ENCODE measurements at places on chromosomes 12 and 14.

DNA sequence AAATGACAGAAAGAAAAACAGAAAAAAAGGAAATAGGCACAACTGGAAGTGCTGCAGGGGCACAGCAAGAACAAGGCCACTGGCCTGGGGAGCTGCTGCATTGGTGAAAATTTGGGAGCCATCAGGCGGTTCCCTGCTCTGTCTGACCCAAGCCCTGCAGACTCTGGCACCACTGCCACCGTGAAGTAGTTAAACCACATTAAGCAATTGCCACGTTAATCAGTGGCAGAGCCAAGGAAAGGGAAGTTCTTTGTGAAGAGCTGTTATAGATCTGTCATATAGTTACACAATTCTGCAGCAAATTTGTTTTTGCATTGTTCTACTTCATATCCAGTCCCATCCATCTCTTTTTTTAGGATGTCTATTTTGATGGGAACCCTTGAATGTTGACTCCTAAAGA lies 915.3 kb downstream of the FSCB start:
- DNase-seq = no peak

DNA sequence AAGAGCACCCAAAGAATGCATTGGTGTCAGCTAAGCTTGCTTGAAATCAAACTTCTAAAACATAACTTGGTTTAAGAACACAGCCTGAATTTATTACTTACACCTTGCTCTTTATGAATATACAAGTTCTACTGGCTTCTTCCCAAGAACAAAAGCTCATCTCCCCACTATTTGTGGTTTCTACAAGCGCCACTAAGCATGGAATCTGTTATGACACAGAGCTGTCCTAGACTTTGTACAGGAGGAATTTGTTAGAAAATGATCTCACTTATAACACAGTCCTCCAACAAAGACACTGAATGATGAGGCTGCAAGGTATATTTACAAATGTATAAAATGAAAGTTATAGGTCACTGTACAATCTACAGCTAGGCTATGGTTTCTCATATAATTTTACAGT lies 452.1 kb downstream of the BCAT1 start:
- no peak for DNase-seq

DNA sequence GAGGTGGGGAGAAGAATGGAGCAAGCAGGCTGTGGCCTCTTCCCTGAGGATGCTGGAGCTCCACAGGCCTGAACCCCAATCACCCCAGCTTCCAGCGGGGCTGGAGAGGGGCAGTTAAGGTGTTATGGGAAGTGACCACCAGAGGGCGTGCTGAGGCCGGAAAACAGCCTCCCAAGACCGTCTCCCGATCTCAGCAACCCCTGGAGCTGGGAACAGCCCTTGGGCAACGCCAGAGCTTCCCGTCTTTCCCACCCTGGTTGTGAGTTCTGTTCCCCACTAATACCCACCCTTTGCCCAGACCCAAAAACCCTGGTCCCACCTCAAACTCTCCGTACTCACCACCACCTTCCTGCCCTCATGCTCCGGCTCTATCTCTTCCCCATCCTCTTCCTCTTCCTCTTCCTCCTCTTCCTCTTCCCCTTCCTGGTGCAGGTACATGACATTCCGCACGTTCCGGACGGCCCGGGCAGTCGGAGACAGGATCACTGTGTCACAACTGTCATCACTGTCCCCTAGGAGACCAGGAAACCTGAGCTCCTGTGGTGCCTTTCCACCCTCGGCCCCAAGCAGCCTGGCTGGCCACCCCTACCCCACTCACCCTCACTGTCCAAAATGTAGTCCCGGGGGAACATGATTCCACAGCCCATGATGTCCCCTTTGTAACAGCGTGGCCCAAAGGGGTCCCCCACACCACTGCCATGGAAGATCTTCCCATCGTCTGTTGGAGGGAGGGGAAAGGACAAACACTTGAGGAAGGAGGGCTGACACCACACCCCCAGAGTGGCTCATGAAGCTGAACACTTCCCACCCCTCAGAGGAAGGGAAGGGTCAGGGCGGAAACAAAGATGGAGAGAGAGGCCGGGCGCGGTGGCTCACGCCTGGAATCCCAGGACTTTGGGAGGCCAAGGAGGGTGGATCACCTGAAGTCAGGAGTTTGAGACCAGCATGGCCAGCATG lies 12.9 kb downstream of the SPRYD3 start:
- DNase-seq = no peak

- no peak for DNase-seq
Measured at GRCh38 chr12:128644664-128645296, 179.0 kb downstream of the SLC15A4 start.

DNA sequence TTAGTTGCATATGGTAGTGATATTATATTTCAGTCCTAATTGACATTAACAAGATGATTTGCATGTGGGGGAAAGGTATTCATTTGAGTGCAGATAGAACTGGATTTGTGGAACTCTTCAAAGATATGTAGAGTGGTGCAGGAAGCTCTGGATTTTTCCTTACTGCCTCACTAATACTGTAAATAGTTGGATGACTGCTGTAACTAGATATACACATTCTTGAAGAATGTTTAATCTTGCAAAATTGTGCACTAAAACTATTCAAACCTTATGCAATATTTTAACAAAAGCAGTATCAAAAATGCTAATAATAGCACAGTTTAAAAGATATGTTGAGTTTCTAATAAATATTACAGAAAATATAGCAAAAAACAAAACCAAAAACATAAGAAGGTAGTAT lies 43.1 kb upstream of the ATF7IP start:
- DNase-seq = no peak

GRCh38 chr14:53929871-53930715 lies 26.5 kb downstream of the BMP4 start:
- no peak for DNase-seq

- DNase-seq = no peak
Measured at GRCh38 chr12:130482448-130482847, 144.8 kb downstream of the PIWIL1 start.

- no peak for DNase-seq
Measured at GRCh38 chr14:72666610-72667009, 227.3 kb downstream of the DPF3 start.

GRCh38 chr12:59723520-59723919 lies 127.7 kb downstream of the SLC16A7 start:
- DNase-seq = no peak

DNA sequence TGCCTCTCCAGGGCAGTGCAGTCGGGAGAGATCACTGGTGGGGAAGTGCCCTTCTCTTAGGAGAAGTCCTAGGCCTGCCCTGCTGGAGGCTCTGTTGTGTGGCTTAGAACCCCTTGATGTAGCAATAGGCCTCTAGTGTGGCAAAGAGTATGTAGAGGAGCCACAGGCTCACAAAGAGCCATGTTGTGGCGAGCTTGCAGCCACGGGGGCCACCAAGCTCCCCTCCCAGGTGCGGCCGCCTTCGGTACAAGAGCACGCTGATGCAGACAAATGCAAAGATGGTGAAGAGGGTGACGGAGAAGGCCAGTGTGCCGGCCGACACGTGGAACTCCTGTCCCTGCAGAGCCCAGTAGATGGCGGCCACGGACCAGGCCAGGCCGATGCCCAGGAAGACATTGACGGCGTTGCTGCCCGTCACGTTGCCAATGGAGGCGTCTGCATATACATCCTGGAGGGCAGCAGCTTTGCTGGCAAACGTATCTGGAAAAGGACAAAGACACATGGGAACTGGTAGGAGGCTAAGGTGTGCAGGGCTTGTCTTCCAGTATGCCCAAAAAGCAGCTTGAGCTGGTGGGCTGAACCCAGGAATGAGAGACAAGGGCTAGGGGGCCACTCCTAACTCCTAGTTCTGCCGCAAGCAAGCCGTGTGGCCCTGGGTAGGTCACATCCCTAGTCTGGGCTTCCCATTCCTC lies 142.8 kb downstream of the SLC8A3 start:
- DNase-seq = no peak

DNA sequence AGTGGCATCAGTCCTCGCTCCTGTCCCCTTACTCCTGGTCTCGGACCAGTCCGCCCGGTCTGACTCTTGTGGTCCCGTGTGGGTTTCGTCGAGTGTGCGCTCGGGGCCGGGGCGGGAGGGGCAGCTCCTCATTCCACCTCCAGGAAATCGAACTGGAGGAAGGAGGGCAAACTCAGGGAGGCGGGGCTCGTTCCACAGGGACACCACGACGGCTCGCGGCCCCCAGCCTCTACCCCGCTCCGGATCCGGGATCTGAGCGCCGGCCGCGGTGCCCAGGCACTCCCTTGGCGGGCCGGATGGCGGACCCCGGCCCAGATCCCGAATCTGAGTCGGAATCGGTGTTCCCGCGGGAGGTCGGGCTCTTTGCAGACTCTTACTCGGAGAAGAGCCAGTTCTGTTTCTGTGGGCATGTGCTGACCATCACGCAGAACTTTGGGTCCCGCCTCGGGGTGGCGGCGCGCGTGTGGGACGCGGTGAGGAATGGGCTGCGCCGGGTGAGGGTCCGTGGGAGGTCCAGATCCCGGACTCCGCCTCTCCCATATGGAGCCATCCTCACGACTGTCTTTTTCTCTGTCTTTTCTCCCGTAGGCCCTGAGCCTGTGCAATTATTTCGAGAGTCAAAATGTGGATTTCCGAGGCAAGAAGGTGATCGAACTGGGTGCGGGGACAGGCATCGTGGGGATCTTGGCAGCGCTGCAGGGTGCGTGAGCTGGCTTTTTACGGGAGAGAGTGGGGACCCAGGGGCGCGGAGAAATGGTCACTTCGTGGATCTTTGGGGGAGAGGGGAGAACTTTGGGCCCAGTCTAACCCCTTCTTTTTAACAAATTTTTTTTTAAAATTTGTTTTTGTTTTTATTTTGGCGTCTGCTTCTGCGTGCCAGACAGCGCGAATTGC lies at the start of gene EEF1AKMT3:
TSS of gene EEF1AKMT3 (plus strand) at position 186 of the 894 bp plus-strand sequence. CDS start at position 297, 111 bp downstream.
- no peak for DNase-seq

DNA sequence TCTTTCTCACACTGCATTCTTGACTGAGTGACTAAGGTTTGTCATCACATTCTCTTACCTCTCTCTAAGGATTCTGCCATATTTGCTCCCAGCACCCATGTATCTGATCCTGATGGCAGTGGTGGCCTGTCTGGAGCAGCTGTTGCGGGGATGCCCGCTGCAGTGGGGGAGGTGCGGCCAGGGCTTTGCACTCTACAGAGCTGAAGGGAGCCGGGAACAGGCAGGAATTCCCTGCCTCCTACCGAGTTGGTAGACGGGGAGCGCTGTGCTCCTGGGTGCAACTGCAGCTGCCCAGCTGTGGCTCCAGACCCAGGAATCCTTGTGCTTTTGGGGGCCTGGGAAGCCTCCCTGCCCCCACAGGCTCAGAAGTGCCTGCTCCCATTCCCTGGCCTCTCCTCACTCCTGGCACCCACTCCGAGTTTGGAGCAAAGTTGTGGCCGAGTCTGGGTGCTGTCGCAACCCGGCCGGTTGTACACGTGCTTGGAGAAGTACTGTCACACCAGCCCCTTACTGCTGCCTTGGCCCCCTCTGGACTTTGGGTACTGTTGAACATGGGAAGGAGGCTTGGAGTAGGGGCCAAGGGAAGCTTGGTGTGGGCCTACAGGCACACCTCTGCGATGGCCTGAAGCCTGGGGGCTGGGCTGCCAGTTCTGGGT lies 106.9 kb upstream of the OR4E1 start:
- no peak for DNase-seq

DNA sequence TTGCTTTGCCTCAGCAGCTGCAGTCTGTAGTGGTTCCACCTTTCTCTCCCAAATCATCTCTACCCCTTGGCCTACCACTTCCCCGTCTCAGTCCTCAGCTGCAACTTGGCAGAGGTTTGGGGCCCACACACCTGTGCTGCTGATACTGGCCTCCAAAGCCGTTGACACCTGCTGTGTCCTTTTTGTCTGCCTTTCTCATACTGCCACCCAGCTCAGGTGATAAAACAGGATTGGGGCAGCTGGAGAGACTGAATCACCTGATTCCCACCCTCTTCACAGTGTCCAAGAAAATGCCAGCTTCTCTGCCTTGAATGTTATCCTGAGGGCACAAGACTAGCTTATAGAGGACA lies 103.7 kb downstream of the ETV6 start:
- no peak for DNase-seq

DNA sequence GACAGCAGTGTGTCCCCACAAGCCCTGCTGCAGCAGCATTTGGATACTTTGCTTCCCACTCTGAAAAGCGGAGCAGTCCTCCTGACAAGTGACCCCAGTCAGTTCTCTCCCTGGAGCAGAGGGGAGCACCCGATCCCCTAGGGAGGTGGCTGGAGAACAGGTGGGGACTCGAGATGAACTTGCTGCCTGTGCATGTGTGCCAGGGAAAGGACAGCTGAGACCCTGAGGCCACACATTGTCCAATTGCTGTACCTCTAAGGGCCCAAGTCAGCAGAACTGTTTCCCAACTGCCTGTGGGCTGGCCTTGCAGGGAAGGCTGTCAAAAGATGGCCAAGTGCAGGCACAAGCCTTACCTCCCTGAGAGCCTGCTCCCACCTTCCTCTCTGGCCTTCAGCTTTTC lies 55.1 kb downstream of the IFT43 start:
- DNase-seq = no peak

DNA sequence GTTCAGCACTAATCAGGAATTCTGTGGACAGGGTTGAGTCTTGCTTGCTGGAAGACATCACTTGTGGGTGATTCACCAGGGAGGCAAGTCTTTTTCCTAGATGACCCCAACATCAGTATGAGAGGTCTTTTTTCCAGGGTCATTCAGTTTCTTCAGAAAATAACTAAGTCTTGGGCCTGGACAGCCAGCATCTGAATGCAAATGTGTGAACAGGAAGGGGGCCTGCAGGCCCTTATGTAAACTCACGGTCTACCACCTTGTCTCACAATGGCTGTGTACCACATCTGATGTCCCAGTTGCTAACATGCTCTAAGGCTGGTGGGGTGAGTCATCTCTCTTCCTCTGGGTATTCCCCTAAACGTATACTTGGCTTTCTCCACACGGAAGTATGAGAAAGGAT lies 79.2 kb downstream of the HECTD4 start:
- no peak for DNase-seq

GRCh38 chr12:113625499-113625898 lies 153.8 kb upstream of the LHX5 start:
- no peak for DNase-seq

DNA sequence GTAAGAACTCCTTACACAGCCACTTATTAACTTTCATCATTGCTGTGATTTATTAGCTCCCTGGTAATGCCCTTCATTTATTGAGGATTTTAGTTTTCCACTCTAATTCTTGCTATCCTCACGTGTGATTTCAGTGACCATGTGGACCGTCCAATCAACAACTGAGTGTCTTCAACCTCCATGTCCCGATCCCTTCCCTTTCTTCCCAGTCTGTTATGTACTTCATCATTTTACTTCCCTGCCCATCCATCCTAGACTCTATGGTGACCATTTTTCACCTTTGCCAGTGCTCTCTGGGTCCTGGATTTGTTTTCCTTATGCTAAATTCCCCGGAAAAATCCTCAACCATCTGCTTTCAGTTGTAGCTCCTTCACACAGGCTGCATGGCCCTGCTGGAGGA lies 111.0 kb downstream of the MSRB3 start:
- DNase-seq = no peak

DNA sequence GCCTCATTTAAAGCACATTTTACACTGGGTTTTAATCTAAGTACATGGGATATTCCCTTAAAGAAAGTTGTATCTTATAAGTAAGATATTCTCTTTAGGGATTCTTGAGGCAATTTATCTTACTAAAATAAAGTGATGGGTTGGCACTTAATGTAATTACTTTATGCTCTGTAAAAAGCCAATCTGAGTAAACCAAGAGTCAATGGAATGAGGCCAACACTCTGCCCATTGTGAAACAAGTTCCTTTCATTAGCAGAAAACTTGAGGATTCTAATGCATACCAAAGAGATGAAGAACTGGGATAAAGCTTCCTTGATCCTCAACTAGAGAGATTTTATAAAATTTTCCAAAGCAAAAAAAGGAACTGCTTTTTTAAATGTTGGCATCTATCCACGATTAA lies 121.2 kb downstream of the METTL25 start:
- no peak for DNase-seq

GRCh38 chr14:76514213-76514998 lies 138.5 kb downstream of the ESRRB start:
- DNase-seq = no peak
